EH (cell line): ENCODE measurements at places on chromosomes 5 and 9.

DNA sequence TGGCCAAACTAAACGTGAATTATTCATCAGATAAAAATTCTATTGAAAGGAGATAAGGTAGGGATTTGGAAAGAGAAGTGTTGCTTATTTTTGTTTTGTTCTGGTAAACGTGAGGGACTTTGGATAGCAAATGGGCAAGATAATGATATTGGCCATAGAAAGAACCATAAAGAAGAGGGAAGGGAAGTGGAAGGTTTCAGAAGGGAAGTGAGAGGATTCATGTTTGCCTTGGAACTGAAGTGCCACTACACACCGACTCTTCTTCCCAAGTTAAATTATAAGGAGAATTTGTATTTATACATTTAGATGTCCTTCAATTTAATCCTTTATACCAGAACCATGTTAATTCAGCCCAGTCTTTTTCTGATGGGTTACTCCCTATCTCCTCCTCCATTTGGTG, 42.1 kb upstream of the TAF11L2 start:
- DNase-seq: no peak

- DNase-seq: no peak
These were observed 311.3 kb downstream of the GADD45G start for GRCh38 chr9:89916001-89916597.

DNA sequence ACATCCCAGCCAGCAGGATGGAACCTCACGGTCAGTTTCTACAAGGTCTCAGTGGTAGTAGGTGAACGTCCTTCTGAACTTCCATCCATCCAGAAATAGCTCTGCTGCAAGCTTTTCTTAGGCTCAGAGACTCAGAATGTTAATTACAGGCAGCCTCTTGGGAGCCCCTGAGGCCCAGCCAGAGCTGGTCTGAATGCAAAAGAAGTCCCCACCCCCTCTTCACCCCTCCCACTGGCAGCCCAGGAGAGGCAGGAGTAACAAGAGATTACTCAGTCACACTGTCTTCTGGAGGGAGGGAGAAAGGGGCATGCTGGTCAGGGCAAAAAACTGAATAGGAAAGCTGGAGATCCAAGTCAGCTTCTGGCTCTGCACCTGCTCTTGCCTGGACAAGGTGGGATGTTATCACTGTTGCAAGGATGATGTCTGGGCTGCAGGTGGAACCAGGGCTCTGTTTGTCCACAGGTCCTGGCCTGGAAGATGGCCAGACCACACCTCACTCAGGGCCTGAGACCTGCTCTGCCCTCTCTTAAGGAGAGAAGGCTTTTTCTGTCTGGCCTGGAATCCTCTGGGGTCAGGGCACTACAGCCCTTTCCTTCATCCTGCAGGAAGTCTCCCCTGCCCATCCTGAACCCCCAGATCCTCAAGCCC, 9.1 kb downstream of the ENHO start:
- DNase-seq: peak; percentile 18

DNA sequence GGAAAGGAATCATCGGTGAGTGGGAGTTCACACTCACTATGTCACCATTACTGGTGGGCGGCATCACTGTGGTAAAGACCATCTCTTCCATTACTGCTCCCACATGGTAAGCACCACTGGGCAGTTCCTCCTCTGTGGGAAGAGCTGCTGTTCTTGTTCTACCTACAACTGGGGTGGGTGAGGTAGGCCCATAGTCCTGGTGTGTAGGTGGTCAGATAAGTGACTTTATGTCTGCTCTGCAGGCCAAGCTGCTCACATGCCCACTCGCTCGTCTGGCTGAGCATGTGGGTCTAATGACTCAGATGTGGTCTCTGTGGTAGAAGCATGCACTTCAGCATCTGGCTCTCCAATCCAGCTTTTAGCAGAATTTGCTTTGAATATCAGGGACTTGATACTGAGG, 82.9 kb downstream of the TMEM215 start:
- no peak for DNase-seq
